ENCODE measurements at places on chromosomes 16 and 17. TPM values are rescaled to one million over a fixed set of nuclear protein-coding genes. Genes with fewer than 3 reads are reported as not detected.

The ZNF267 gene
- 8.5 TPM for total RNA-seq

The TOX3 gene
- 0.64 TPM for total RNA-seq

The JMJD6 gene
- 77.9 TPM for total RNA-seq

The OR4D1 gene
- total RNA-seq = not detected

The DRC7 gene
- total RNA-seq = not detected

The DOC2A gene
- 1.7 TPM for total RNA-seq

The SYCE1L gene
- total RNA-seq = 4.8 TPM

The KRTAP3-1 gene
- not detected for total RNA-seq

The SECTM1 gene
- 2.2 TPM for total RNA-seq

The ABCC6 gene
- total RNA-seq = 1.1 TPM

The KRTAP4-3 gene
- total RNA-seq = not detected

The ZG16B gene
- 1.3 TPM for total RNA-seq

The CA4 gene
- 0.30 TPM for total RNA-seq

The PDILT gene
- total RNA-seq = not detected

The CCL8 gene
- total RNA-seq = not detected

The TVP23A gene
- 0.03 TPM for total RNA-seq

The TEX14 gene
- total RNA-seq = 0.29 TPM

The GPR139 gene
- not detected for total RNA-seq

The CDRT15L2 gene
- not detected for total RNA-seq

The TERB1 gene
- not detected for total RNA-seq

The KRT16 gene
- 1.3 TPM for total RNA-seq

The HEATR9 gene
- total RNA-seq = not detected

The RHBDL3 gene
- 5.5 TPM for total RNA-seq

The ZPBP2 gene
- not detected for total RNA-seq

The SLC6A4 gene
- total RNA-seq = not detected

The ABCA6 gene
- total RNA-seq = not detected

The ZNF287 gene
- total RNA-seq = 15.2 TPM

The EVPLL gene
- not detected for total RNA-seq

The UMOD gene
- total RNA-seq = not detected

The C17orf50 gene
- total RNA-seq = 0.14 TPM

The ZMYND15 gene
- total RNA-seq = 0.74 TPM

The ARHGDIG gene
- total RNA-seq = 3.2 TPM

The SCIMP gene
- total RNA-seq = not detected

The GDPD3 gene
- total RNA-seq = 2.1 TPM

All from A549 treated with GW870086 at 1 μM for 4 hours (cell line).